ENCODE measurements at places on chromosomes 1 and 21.

GRCh38 chr1:181135815-181136737, 47.6 kb downstream of the IER5 start:
- no peaks in the 10 kb centered on the region for H3K27me3 ChIP-seq
- no peaks in the 10 kb centered on the region for H3K36me3 ChIP-seq
- no peak for DNase-seq
- no peak overlapping the region for H3K4me3 ChIP-seq

DNA sequence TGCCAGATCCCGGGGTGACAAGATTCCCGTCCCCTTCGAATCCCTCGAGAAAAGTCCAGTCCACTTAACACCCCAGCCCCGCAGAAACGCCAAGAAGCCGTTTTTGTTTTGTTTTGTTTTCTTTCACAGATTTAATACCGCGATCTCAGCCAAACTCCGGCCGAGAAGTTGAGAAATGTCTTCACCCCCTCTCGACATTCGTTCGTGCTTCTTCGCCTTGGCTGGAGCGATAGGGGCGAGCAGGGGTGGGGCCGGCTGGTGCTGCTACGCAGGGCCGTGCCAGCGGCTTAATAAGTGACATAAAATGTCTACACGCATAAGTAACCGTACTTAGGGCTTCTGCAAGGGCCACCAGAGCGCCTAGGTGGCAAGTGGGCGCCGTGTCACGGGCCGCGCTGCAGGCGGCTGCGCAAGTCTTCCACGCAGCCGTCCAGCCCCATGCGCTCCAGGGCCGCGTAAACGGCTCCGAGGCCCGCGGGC, 4.9 kb downstream of the TNFRSF25 start:
- no peaks in the 10 kb centered on the region for H3K27me3 ChIP-seq
- no peak overlapping the region for H3K27ac ChIP-seq
- no peaks in the 10 kb centered on the region for H3K4me1 ChIP-seq
- H3K36me3 ChIP-seq: no peaks in the 10 kb centered on the region
- DNase-seq: no peak

DNA sequence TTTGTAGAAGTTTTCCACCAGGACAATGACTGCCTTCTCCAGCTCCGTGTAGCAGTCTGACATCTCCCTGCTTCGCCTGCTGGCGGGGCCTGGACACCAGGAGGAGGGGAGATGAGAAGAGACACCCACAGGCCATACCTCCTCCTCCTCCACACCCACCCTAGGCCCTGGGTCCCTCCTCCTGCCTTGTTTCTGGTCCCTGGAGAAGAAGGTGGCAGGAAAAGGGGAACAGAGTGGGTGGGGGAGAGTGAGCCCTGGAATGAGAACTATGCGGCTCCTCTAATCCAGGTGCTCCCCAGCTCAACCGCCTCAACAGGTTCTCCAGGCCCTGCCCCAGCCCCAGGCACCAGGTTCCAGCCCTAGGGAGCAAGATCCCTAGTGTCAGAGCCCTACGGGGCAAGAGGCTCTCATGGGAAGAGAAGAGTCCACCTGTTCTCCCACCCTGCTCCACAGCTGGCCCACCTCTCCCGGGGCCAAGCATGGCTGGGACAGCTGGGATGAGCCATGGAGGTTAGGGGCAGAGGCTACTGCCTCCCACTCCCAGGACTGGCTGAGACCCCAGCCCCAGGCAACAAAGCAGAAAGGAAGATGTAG, 4.8 kb downstream of the S100A16 start:
- peaks cover 29% of the 10 kb centered on the region for H3K4me1 ChIP-seq
- peak; percentile 65 for DNase-seq
- H3K27me3 ChIP-seq: no peaks in the 10 kb centered on the region
- H3K4me3 ChIP-seq: peak overlapping the region; percentile 83
- H3K27ac ChIP-seq: peak overlapping the region; percentile 100
- no peaks in the 10 kb centered on the region for H3K36me3 ChIP-seq

DNA sequence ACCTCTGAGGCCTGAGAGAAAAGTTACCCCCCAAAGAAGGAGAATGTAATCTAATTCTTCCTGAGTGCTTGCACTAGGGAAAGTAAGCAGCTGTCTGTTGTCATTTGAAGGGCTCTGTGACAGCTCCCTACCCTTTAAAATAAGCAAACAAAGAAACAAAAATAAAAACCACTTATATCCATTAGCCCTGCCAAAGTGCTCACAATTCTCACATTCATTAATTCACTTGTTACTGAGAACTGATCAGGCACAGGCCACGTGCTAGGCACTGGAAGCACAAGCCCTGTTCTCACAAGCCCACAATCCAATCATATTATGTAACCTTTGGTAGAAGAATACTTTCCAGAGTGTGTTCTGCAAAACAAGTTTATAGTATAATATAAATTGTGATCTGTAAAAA, 199.4 kb downstream of the ZC3H11B start:
- no peak overlapping the region for H3K27ac ChIP-seq
- H3K4me3 ChIP-seq: no peak overlapping the region
- no peaks in the 10 kb centered on the region for H3K27me3 ChIP-seq
